Activated T-cell treated with anti-CD3 and anti-CD28 coated beads for 48 hours (primary cell): ENCODE measurements at places on chromosomes 6 and 20.

DNA sequence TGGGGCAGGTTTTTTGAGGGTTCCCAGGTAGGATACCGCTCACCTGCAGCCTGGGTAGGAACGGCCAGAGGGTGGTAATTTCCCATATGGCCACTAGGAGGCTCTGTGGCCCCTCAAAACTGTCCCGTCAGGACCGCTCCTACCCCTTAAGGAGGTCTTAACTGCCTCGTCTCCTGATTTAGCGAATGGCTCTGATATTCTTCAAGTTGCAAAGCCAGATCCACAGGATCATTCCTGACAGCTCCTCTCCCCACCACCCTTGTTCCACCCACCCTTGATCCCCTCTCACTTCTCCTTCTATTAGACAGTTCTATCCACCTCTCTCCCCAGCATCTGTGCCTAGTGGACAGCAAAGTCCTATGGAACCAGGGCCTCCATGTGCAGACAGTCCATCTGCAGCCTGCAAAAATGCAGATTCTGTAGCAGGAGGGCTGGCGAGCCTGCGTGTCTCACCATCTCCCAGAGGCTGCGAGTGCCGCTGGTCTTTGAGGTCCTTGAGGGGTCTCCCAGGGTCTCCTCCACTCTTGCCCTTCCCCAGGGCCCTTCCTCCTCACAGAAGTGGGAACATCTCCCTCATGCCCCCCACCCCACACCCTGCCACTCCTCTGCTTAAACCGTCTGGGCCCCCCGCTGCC, 34.3 kb upstream of the ZBP1 start:
- DNase-seq: peak; percentile 38

- peak; percentile 45 for DNase-seq
These were observed 107.2 kb upstream of the FOXA2 start for GRCh38 chr20:22691369-22692118.

DNA sequence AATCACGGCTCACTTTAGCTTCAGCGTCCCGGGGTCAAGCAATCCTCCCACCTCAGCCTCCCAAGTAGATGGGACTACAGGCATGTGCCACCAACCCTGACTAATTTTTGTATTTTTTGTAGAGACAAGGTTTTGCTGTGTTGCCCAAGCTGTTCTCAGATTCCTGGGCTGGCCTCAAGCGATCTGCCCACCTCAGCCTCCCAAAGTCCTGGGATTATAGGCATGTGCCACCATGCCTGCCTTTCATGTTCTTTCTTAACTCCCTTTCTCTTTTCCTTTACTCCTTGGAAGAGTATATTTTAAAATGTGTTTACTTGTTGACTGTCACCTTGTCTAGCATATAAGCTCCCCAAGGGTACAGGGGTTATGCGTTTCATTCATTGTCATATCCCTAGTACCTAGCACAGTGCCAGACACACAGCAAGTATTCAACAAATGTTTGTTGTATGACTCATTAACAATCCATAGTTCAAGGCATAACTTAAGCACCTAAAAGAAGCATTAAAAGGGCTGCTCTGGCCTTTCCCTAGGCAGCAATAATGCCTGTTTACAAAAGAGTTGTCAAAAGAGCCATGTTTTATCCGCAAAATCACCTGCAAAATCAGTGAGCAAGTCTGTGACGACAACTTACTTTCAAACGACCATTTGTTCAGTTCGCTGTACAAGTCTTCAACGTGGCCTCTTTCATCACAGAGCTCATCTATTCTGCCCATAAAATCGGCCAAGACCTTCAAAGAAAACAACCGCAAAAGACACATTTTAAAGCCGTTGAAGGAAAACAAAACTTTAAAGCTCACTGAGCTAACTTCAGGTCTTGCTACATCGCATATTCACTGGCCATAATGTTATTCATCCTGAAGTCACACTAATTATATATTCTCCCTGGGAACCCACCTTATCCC, 4.6 kb downstream of the CYP24A1 start:
- no peak for DNase-seq

- DNase-seq: no peak
These were observed 19.3 kb downstream of the ANKRD6 start for GRCh38 chr6:89452281-89452680.

DNA sequence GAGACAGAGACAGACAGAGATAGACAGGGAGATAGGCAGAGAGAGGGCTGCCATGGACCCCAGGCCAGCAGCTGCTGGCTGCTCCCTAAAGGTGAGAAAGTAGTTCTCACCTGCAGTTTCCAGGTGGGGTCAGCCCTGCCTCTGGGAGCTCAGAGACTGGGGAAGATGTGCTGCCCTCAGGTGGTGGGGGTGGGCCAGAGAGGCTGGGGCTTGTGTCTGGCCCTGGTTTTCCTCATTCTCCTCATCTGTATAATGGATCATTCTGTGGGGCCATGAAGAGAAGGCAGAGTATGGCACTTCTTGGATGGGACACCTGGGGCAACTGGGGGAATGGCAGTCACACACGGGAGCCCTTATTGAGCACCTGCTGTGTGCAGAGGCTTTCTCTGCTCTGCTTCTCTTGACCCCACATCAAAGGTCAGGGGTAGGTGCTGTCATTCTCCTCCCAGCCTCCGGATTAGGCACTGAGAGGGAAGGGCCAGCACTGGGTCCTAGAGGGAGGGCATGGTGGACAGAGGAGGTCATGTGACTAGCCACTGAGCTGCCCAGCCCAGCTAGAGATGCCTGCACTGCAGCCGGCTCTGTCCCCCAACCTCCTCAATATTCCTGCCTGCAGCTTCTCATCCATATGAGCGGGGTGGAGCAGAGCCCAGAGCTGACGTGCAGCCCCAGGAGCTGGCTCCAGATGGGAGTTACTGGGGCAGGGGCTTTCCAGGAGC, 4.1 kb downstream of the ANGPT4 start:
- no peak for DNase-seq
